Activated gamma-delta T cell (primary cell): ENCODE measurements at places on chromosomes 4 and X.

DNA sequence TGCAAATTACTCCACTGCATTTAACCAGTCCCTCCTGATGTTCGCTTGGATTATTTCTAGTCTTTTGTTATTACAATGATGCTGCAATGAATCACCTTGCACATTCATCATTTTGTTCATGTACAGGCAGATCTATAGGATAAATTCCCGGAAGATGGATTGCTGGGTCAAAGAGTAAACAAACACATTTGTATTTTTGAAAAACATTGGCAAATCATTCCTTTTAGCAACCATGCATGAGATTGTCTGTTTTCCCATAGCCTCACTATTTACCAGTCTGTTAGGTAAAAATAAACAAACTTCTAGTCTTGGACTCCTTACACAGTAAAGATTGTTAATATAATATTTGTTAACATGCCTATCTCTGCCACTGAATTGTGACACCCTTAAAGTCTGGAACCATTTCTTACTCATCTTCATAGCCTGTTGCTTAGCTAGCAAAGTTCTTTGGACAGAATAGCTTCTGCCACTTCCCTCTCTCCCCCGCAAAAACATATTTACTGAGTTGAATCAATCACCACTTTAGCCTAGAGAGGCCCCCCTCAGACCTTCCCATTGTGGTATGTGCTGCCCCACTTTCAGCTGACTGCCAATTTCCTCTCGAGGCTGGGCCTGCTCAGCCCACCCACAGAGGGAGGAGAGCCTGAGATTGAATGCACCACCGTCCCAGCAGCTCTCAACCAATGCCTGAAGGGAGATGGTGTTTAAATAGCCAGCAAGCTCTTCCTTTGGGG is 108.4 kb upstream of the ATXN3L start:
- no peak for DNase-seq

- DNase-seq, result no peak
Measured at GRCh38 chr4:32601848-32602247, 1881.7 kb downstream of the PCDH7 start.

DNA sequence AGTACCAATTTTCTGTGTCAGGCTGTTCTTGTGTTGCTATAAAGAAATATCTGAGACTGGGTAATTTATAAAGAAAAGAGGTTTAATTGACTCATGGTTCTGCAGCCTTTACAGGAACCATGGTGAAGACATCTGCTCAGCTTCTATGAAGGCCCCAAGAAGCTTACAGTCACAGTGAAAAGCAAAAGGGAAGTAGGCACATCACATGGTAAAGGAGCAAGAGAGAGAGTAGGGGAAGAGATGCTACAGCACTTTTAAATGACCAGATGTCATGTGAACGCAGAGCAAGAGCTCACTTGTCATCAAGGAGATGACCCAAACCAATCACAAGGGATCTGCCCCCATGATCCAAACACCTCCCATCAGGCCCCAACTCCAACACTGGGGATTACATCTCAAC is 174.3 kb downstream of the ATP10D start:
- DNase-seq, result no peak

DNA sequence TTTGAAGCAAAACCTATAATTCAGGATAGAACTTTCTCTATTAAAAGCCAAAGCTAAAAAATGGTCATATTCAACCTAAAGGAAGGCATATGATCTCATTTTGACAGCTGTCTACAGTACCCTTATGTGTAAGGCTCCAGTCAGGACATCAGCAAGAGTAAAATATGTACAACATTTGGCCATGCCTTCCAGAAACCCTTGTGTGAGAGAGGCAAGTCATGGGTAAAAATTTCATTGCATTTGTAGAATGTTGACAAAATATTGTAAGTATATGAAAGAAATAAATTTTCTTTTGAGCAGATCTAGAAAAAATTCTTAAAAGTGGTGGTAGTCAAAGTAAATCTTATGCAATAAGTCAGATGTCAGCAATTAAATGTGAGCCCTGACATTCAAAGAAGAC is 132.3 kb downstream of the SLC39A8 start:
- no peak for DNase-seq
